Tracheal epithelial cell (primary cell): ENCODE measurements at places on chromosomes 6 and 20. TPM values are rescaled to one million over a fixed set of nuclear protein-coding genes. Genes with fewer than 3 reads are reported as not detected.

The CLVS2 gene
- not detected in 2 replicates for total RNA-seq

The NCOA6 gene
- total RNA-seq, result 5.8 and 7.2 TPM in 2 replicates

The DEFB132 gene
- not detected in 2 replicates for total RNA-seq

The BMP7 gene
- total RNA-seq, result not detected in 2 replicates

The GSTA2 gene
- not detected in 2 replicates for total RNA-seq

The KHDC1 gene
- total RNA-seq, result 0.24 and 1.5 TPM in 2 replicates

The ARHGAP18 gene
- 7.2 and 9.9 TPM in 2 replicates for total RNA-seq

The NPBWR2 gene
- not detected in 2 replicates for total RNA-seq

The HSD17B8 gene
- 48.0 and 64.6 TPM in 2 replicates for total RNA-seq

The EFCAB8 gene
- not detected in 2 replicates for total RNA-seq

The ZBTB2 gene
- total RNA-seq, result 6.6 and 8.2 TPM in 2 replicates

The THBD gene
- total RNA-seq, result 51.6 and 59.9 TPM in 2 replicates

The HLA-DPB1 gene
- 1.1 and 3.6 TPM in 2 replicates for total RNA-seq

The CLIC5 gene
- total RNA-seq, result 0.72 TPM in 1 of 2 replicates, not detected in the other

The RIPOR3 gene
- total RNA-seq, result 0.64 and 2.7 TPM in 2 replicates

The CCR6 gene
- total RNA-seq, result not detected in 2 replicates

The TDP2 gene
- total RNA-seq, result 16.4 and 18.1 TPM in 2 replicates

The AVP gene
- total RNA-seq, result not detected in 2 replicates

The AP5S1 gene
- 8.2 and 8.5 TPM in 2 replicates for total RNA-seq

The COL9A3 gene
- not detected in 2 replicates for total RNA-seq

The MPC1 gene
- total RNA-seq, result 16.4 and 23.2 TPM in 2 replicates

The CDH4 gene
- total RNA-seq, result 2.4 and 5.8 TPM in 2 replicates

The TCP11 gene
- not detected in 2 replicates for total RNA-seq

The SRSF12 gene
- 0.21 and 1.2 TPM in 2 replicates for total RNA-seq

The TNNC2 gene
- total RNA-seq, result 0.43 TPM in 1 of 2 replicates, not detected in the other

The SMLR1 gene
- not detected in 2 replicates for total RNA-seq
